ENCODE measurements at places on chromosomes 5 and 9.

DNA sequence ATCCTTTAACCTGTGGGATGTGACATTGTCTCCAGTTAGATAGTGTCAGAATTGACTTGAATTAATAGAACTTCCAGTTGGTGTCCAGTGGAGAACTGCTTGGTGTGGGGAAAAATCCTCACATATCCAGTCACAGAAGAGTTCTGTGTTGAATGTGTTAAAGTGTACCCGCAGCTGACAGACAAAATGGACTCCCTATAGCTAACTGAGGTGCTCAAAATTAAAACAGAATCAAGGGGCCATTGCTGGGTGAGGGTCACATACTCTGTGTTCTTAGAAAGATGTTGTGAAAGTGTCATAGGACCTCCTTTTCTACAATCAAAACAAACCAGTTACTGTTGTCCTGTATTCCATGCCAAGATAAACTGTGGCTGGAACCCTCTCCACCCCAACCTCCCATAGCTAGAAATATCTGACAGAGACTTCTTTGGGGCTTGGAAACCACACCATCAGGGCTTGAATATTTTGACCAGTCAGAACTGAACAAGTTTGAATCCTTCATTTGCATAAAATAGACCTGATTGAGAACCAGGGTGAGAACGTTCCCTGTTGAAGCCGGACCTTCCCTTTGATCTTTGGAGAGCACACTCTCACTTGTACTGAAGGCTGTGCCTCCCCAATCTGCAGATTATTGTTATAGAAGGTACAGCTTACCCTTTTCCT is 164.0 kb upstream of the ZNF608 start:
- no peak for DNase-seq

- no peak for DNase-seq
Observed at GRCh38 chr9:95515272-95516113, 1.3 kb downstream of the PTCH1 start.

GRCh38 chr5:131545845-131546244 is 89.2 kb downstream of the RAPGEF6 start:
- DNase-seq: no peak

GRCh38 chr9:20981486-20981885 is 50.0 kb downstream of the HACD4 start:
- no peak for DNase-seq

DNA sequence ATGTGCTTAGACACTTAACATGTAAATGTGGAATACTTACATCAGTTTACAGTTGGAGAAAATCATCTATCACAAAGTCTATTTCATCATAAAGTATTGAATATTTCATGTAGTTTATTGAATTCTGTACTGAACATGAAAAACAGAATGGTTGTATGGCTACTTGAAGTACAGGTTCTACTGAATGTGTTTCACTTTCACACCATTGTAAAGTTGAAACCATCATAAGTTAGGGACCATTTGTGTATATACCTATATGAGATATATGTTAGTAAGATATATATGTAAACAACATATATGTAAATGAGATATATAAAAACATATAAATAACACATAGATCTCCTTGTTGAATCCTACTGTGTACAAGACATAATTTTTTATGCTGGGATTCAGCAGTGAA is 63.0 kb upstream of the TAF11L2 start:
- no peak for DNase-seq

GRCh38 chr9:108863891-108864290 is 1.8 kb downstream of the ACTL7A start:
- DNase-seq: no peak

DNA sequence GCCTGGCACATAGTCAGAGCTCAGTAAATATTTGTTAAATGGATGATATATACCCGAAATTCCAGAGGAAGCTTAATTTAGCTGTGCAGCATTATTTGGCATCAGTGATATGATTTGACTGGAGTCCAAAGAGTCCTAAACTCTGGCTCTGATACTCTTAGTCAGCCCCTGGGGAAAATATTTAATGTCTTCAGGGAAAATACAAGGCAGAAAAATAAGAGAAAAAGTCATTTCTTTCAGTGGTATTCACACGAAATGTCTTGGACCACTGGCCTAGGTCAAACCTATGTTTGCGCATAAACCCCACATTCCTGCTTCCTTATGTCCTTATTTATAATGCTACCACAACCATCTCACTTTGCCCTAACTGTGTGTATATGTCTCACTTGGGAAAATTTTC is 23.8 kb downstream of the GLRA1 start:
- no peak for DNase-seq

GRCh38 chr5:87156631-87157030 is 111.1 kb upstream of the RASA1 start:
- DNase-seq: no peak
